ENCODE measurements at places on chromosomes 11 and 22. TPM values are rescaled to one million over a fixed set of nuclear protein-coding genes. Genes with fewer than 3 reads are reported as not detected.

Gene FGF3
- 0.10 TPM for polyA plus RNA-seq

Gene ABCG4
- polyA plus RNA-seq, result 0.92 TPM

DNA sequence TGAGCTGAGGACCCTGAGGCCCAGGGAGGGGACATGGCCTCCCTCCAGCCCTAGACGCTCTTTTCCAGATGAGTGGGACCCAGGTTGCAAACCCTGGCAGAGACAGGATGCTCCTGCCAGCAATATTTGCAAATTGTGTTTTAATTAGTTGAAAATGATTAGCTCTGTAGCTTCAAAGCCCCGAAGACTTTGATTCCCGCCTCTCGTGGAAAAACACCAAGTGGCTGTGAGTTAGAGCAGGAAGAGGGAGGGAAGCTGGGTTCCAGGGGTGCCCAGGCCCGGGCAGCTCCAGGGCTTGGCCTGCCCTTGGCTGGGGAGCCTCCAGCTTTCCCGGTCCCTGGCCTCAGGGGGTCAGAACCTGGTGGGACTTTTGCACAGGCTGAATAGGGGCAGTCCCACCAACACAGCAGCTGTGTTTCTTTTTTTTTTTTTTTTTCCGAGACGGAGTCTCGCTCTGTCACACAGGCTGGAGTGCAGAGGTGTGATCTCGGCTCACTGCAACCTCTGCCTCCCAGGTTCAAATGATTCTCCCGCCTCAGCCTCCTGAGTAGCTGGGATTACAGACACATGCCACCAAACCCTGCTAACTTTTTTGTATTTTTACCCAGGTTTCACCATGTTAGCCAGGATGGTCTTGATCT is 101.6 kb upstream of the RTL6 start:
- no peak for DNase-seq

Gene GRM5
- polyA plus RNA-seq, result 0.47 TPM

DNA sequence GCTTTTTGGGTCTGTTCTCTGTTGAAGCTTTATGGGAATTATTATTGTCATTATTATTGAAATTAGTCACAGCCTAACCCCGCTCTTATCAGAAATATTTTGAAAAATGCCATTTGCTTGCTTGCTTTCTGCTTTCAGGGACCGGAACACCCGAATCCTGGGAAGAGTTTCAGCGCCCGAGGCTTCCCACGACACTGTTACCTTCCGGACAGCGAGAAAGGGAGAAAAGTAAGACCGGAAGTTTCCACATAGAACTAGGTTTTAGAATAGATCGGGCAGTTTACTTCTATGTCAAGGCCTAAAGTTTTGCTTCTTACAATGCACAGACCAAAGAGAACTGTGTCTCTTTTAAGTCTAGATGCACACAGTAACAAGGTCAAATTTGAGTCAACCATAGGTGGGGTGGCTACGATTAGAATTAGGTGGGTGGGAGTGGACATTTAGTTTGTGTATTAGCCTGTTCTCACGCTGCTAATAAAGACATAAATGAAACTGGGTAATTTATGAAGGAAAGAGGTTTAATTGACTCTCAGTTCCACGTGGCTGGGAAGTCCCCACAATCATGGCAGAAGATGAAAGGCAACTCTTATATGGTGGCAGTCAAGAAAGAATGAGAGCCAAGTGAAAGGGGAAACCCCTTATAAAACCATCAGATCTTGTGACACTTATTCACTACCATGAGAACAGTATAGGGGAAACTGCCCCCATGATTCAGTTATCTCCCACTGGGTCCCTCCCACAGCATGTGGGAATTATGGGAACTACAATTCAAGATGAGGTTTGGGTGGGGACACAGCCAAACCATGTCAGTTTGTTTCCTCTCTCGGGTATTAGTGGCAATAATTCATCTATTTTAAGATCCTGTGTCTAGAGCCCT is 12.9 kb downstream of the MPEG1 start:
- DNase-seq, result no peak

Gene PHOX2A
- polyA plus RNA-seq, result not detected

DNA sequence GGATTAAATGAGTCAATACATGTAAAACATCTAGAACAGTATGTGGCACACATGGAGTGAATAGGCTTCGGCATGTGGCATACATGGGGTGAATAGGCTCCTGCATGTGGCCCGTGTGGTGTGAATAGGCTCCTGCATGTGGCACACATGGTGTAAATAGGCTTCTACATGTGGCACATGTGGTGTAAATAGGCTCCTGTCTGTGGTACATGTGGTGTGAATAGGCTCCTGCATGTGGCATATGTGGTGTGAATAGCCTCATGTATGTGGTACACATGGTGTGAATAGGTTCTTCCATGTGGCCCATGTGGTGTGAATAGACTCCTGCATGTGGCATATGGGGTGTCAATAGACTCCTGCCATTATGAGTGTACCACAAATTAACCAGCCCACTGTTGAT is 219.1 kb upstream of the KIRREL3 start:
- DNase-seq, result no peak

DNA sequence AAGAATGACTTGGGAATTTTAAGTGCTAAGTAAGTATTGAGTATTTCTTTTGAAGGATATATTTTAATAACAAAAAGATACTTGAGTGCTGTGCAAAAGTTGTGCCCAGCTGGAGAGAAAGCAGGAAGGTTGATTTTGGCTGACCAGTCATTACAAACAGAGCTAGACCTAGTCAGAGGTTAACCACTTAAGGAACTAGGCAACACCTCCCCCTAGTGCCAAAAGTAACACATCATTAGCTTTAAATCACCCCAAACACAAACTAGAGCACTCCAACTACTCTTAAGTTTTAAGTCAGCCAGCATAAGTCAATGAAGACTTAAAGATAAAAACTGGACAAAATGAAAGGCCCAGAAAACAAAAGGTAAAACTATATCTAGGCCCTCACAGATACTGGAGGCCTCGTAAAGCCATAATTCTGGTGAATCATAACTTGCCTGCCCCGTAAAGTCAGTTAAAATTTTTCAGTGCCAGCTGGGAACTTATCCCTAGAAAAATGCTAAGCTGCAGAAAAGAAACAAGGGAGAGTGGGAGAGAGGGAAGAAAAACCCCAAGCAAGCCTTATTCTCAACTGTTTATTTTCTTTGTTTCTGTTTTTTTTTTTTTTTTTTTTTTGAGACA is 4.6 kb downstream of the TMEM9B start:
- peak; percentile 76 for DNase-seq

- DNase-seq, result no peak
Measured at GRCh38 chr11:111938687-111939160, 1.6 kb downstream of the DIXDC1 start.

DNA sequence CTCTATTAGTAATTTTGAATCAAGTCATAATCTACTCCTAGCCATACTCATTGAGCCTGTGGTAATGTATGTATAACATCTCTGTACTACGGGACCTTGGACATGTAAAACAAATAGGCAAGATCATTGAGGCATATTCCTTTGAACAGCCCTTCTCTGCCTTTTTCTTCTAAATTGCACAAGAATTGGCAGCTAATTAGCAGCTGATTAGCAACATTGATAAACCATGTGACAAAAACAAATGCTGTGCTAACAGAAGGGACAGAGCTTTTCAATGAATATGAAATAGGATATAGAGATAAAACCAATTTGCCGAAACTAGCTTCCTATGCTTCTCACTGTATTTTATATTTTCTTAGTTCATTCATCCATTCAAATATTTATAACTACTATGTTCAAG is 1474.2 kb downstream of the FAM181B start:
- no peak for DNase-seq

DNA sequence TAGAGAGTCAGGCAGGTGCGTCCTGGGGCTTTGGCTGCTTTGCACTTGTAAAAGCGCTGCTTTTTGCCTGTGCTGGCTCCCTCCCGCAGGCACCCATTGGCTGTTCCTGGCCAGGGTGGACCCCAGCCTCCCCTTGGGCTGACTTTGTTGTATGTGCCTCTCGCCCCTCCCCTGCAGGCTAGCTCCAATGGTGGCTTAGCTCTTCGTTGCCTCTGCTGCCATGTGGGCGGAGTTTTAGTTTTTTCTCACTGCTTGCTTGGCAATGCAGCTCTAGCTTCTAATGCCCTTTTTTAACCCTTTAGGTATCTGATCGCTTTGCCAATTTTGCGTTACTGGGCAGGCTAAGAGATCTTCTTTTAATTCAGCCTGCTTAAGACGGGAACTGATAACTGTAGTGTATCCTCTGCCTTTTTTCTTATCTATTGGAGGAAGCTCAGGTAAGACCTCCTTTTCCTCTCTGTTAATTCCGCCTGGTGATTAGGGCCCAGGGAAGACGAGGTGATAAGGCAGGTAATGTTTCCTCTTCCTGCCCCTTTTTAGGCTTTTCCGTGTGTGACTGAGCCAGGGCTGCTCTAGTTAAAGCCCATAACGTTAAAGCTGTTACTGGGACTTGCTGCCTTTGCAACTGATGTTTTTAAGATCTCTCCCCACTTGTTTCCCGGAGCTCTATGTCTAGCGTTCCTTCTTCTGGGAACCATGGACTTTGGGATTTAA is 11.7 kb upstream of the GLYATL1 start:
- peak; percentile 88 for DNase-seq

DNA sequence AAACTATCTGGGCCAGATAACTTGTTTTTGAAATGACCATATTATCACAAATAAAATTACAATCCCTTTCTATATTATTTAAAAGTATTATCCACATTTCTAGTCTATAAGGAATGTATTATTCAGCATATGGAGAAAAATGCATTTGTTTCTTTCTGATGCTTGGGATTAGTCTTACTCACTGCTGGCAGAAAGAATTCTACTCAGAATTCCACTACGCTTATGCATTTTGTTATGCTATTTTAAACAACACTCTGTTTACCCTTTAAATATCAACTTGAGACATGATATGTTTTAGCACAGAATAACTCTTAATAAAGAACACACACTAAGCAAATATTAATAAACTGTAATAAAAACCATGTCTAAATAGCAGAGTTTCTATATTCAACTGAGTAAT is 77.6 kb upstream of the ANO3 start:
- no peak for DNase-seq

Data from renal pelvis (tissue), 12 donors.